A549 treated with DMSO at 1 μM for 4 hours (cell line): ENCODE measurements at places on chromosomes 7 and 10. TPM values are rescaled to one million over a fixed set of nuclear protein-coding genes. Genes with fewer than 3 reads are reported as not detected.

Gene FFAR4
- total RNA-seq: 0.17 to 0.31 TPM (median 0.21 TPM) in 5 replicates

Gene GALNT17
- not detected in 5 replicates for total RNA-seq

Gene TRIM74
- 0.27 to 0.52 TPM (median 0.43 TPM) in 4 of 5 replicates, not detected in the other for total RNA-seq

Gene SLC26A3
- not detected in 5 replicates for total RNA-seq

Gene CYP3A4
- not detected in 5 replicates for total RNA-seq

Gene FANK1
- 2.9 to 5.7 TPM (median 4.2 TPM) in 5 replicates for total RNA-seq

Gene LRIT1
- not detected in 5 replicates for total RNA-seq

Gene CNOT4
- 11.0 to 14.5 TPM (median 11.9 TPM) in 5 replicates for total RNA-seq

Gene MCM10
- total RNA-seq: 25.2 to 29.7 TPM (median 27.1 TPM) in 5 replicates

Gene STEAP2
- 2.9 to 5.5 TPM (median 5.4 TPM) in 5 replicates for total RNA-seq

Gene PTPRE
- total RNA-seq: 2.1 to 4.0 TPM (median 3.7 TPM) in 5 replicates

Gene CPA1
- not detected in 5 replicates for total RNA-seq

Gene SOSTDC1
- not detected in 5 replicates for total RNA-seq

Gene ZP3
- 17.1 to 22.9 TPM (median 17.7 TPM) in 5 replicates for total RNA-seq

Gene FZD8
- total RNA-seq: 6.6 to 8.9 TPM (median 7.8 TPM) in 5 replicates

Gene VSTM2A
- total RNA-seq: not detected in 5 replicates

Gene GRM3
- not detected in 5 replicates for total RNA-seq

Gene CALN1
- total RNA-seq: not detected in 5 replicates

Gene WNT16
- total RNA-seq: not detected in 5 replicates
